ENCODE measurements at places on chromosomes 12 and 14.
A peak's percentile ranks its signal among the peaks of the same experiment; 100 is the strongest.

DNA sequence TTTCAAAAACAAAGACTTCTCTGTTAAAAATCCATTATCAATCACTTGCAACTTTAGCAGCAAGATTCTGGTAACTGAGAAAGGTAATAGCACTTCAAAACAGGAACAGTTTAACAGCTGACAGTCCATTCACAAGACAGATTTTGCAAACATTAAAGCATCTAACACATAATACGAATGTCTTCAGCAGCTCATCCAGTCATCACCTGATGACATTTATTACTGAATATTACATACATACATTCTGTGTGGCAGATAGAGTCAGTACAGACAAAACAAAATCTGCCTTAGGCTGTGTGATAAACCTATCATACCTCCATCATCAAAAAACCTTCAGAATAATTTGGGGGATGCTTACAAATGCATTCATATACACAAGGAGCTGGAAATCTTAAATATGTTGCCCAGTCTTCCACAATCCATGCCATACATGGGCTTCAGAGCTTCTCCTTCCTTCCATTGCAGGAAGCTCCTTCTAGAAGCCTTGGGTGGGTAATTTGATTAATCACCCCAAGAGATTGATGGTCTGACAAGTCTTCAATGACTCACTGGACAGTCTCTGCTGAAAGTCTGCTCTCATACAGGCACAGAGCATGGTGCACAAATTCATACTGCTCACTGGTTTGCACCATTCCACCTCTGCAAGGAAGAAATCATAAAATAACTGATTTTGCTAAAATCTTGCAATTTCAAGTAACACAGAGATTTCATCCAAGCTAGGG, 1.6 kb upstream of the PTPRB start:
- no peak for DNase-seq

DNA sequence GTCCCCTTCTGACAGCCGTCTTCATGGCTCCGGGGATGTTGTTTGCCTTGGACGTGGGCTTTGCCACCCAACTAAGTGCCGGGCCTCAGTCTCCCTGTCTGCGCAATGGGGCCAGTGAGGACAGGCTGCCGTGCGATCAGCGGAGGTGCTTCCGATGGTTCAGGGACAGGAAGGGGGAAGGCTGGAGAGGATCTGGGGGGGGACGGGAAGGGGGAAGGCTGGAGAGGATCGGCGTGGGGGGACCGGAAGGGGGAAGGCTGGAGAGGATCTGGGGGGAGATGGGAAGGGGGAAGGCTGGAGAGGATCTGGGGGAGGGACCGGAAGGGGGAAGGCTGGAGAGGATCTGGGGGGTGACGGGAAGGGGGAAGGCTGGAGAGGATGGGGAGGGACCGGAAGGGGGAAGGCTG, 3.4 kb downstream of the MMP17 start:
- no peak for DNase-seq

DNA sequence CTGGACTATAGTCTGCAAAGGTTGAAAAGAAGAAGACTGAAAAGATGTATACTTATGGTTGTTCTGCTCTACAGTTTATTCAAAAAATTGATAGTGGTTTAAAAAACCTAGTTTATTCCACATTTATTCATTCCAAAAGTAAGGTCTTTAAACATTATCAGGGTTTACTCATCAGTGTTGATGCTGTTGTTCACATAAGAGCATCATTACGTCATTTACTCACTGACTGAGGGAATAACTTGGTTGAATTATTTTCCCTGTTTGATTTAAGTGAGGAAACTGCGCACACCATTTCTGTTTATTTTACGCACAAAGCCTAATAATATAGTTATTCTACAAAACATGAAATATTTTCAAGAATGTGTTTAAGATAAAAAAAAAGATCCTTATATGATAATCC, 303.1 kb upstream of the PRKD1 start:
- no peak for DNase-seq

- no peak for DNase-seq
Observed at GRCh38 chr14:73492670-73493069, 1.9 kb downstream of the RIOX1 start.

DNA sequence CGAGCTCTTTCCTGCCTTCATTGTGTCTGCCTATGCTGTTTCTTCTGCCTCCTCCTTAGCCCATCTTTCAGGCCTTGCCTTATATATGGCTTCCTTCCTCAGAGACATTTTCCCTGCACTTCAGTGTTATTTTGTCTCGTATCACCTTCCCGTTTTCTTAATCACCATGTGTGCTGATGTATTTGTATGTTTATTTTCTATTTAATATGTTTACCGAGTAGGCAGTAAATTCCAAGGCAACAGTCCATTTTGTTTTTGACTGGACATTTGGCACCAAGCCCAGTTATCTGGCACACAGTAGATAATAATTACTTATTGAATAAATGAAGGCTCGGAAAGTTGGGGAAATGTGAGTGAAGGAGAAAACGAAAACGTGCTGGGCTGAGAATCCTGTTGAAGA, 4.6 kb upstream of the POU6F1 start:
- DNase-seq: no peak

GRCh38 chr12:104990950-104991349, 4.8 kb downstream of the NOPCHAP1 start:
- DNase-seq: no peak

- DNase-seq: no peak
Observed at GRCh38 chr14:31902945-31903646, 174.0 kb upstream of the ARHGAP5 start.

DNA sequence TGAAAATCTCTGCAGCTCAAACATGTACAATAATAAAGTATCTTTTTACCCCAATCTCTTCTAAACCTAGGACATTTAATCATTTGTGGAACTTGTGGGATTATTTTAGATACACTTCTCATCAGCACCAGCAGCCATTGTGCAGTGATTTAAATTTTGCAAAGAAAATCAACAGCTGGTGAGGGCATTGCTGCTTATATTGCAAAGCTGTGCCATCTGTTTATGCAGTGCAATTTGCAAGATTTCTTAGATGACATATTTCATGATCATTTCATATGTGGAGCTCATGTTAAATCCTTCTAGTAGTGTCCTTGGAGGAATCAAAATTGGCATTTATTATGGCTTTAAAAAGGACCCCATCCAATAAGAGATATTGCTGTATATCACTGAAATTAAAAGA, 320.7 kb downstream of the BTG1 start:
- no peak for DNase-seq

DNA sequence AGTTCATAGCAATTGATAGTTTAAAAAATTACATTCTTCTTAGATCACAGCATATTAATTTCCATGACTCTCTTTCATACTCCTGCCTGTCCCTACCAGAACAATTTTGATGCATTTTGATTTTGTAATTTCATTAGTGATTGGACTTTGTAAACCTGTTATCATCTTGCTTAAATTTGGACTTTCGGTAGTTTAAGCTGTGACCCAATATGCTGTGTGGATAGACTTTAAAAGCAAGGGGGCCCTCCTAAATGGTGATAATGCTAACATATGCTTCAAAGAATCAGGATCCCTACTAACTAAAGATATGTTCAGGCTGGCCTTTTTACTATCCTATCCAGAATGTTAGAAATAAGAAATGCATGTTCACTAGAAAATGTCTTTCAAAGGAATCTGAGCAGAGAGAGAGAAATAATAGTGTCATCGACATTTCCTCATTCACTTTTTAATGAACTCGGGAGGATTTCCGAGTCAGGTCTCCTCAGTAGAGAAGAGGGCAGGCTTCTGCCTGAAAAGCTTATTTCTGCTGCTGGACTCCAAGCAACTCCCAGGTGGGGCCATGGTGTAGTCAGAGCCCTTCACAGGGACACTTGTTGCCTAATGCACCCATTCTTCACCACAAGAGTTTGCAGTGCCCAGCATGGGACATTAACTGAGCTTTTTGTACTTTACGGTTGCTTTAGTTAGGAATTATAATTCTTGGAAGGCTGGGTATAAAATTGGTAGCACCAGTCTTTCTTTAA, 16.7 kb downstream of the SLC38A4 start:
- no peak for DNase-seq

DNA sequence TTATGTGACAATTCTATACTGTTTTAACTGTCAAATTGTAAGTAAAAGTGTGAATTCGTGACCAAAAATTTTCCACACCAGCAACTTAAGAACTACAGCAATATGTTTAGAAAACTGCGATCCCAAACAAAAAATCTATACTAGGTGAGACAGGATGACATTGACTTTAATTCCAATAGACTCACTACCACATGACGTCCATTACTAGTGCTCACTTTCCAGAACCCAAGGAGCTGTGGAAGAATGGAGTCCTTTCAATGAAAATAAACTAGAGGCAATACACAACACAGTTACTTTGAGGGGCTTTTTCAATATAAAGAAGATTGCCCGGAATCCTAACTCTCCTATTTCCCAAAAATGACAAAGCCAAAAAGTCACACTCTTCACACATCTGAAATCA, 1.4 kb downstream of the EPS8 start:
- DNase-seq: no peak

DNA sequence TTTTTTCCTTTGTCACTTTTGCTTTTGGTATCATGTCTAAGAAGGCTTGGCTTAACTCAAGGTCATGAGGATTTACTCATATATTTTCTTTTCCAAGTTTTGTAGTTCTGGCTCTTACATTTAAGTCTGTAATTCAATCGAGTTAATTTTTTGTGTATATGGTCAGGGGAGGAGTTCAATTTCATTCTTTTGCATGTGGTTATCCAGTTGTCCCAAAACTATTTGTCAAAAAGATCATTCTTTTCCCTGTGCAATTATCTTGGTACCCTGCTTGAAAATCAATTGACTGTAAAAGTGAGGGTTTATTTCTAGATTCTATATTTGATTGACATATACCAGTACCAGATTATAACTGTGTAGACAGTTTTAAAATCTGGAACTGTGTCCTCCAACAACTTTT, 10.2 kb downstream of the USP15 start:
- no peak for DNase-seq

GRCh38 chr12:46921764-46922133, 96.0 kb upstream of the SLC38A4 start:
- no peak for DNase-seq

GRCh38 chr12:61553091-61553490, 707.1 kb upstream of the USP15 start:
- no peak for DNase-seq

- DNase-seq: no peak
Observed at GRCh38 chr12:69266036-69266635, 26.8 kb downstream of the CPSF6 start.

DNA sequence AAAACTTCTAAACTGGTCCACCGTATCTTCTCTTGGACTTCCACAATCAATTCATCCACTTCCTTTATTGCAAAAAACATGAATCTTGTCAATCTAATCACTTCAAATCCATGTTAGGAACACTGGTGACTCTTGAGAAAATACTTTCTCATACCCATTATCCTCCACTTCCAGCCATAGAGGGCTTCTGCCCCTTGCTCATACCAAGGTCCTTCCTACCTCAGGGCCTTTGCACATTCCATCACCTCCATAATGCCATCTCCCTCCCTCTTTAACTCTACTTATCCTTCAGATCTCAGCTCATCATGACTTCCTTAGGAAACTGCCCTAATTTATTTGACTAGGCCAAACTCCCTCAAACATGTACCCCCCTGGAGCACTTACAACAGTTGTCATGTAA, 16.6 kb downstream of the STXBP6 start:
- DNase-seq: no peak

DNA sequence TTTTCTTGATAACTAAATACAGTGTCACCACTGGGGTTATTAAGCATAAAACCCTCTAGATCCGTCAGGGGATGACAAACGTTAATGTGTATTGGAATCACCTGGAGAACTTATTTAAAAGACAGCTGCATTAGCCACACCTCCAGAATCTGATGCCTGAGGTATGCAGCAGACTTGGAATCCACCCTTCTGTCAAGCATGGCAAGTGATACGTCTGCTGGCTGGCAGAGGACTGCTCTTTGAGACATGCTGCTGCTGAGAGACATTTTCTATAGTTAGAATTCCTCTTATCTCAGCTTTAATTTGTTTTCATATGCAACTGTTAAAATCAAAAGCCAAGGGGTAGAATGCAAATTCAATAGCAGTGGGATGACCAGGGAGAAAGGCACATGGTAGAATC, 496.3 kb downstream of the NELL2 start:
- DNase-seq: no peak

- DNase-seq: no peak
Observed at GRCh38 chr12:83250866-83251265, 564.2 kb downstream of the TMTC2 start.

GRCh38 chr12:94151582-94151981, 3.2 kb downstream of the PLXNC1 start:
- DNase-seq: no peak

- DNase-seq: no peak
Observed at GRCh38 chr14:21796916-21797315, 123.3 kb upstream of the OR4E1 start.

DNA sequence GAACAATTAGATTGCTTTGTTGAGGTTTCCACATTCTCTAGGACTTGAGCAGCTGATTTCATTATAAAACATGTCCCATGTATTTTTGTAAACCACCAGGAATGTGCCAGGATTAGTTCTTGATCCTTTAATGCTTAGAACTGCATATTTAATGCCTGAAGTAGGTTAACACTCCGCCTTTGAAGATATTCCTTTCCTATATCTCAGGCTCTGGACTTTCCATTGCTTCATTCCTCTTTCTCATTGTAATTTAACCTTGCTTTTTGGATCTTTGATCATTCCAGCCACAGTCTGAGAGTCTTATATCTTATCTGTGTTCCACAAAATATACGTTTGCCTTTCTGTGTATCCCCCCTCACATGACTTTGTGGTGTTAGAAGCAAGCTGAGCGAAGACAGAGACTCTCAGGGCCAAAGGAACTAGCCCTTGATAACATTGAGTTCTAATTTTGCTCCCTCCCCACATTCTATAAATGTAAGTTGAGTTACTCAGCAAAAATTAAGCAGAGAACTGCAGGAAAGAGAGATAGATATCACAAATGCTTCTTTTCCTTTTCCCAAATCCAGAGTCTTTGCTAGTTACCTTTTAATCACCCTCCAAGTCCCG, 2.4 kb upstream of the CLEC1B start:
- no peak for DNase-seq

- peak; percentile 60 for DNase-seq
Observed at GRCh38 chr12:46214668-46215436, 54.0 kb downstream of the SLC38A1 start.

DNA sequence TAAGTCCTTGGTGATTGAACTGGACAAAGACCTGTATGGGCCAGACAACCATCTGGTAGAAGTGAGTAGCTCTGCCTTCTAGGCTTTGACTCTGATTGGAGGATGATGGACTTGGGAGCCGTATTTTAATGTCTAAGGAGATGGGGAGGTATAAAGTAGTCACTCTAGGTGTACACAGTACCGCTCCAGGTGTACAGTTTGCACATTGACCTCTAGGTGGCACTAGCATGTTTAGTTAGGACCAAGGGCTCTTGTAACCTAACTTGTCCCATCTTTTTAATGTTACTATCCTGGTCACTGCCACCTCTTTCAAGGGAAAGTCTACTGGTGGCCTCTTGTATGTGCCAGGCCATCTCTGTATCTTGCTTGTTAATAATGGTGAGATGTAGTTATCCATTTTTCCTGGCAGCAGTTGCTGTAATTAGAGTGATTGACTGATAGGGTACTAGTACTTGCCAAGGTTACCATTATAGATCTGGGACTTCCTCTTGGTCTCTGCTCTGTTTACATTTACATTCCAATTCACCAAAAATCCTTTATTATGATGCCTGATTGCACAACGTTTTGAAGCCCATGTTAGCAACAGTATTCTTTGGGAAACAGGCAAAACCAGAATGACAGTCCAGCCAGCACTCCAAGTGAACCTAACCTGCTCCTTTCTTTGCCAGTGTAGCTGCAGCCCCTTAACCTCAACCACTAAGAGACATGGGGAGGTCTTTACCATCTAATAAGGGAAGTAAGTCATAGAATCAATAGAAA, 3.6 kb downstream of the SMARCD1 start:
- peak; percentile 17 for DNase-seq

- DNase-seq: no peak
Observed at GRCh38 chr14:93936245-93936644, 9.1 kb downstream of the FAM181A start.

Measured in effector CD8-positive, alpha-beta T cell (primary cell).